ENCODE measurements at places on chromosomes 4 and X.

DNA sequence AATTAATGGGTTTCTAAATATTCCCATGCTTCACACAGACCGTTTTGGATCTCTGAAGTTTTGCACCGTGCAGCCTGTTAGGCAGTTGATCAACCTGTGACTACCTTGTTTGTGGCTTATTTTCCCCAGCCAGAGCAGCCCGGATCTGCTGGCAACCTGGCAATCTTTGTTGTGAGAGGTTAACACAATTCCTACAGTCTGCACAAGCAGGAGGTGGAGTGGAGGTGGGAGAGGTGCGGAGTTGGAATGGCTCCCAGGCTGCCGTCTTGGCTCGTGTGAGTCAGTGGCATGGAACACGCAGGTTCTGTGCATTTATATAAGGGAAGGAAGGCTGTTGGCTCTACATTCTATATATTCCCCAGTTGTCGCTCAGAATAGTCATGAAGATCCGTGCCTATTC, 70.9 kb upstream of the STOX2 start:
- no peak for DNase-seq

DNA sequence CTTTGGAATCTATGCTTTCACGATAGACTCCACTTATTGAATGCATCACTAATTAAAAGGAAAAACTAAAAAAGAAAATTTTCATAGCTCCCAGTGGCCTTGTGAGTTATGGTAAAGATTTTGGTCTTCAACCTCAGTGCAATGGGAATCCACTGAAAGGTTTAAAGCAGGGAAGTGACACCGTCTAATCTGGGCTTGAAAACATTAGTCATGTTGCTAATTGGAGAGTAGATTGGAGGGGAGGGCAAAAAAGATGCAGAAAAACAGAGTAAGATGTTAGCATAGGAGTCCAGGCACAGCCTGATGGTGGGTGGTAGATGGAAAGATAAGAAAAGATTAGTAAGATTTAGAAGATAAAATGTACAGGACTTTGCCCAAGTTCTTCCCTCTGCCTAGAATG, 633.1 kb upstream of the FTHL17 start:
- DNase-seq: no peak

DNA sequence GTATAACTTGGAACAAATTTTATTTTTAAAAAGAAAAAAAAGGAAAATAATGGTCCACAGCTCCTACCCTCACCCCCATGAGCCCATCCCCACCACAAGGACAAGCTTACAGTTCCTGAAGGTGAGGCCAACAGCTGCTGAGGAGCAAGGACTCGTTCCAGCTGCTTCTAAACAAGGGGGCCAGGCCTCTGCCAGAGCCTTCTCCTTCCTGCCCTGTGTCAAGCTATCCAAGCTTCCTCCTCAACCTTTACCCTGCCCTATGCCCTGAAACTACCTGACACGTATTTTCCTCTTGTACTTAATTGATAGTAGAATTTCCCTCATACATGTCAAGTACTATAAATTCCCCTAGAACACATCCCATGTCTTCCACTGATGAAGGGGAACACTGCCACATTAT, 8.8 kb downstream of the SH3D19 start:
- no peak for DNase-seq

DNA sequence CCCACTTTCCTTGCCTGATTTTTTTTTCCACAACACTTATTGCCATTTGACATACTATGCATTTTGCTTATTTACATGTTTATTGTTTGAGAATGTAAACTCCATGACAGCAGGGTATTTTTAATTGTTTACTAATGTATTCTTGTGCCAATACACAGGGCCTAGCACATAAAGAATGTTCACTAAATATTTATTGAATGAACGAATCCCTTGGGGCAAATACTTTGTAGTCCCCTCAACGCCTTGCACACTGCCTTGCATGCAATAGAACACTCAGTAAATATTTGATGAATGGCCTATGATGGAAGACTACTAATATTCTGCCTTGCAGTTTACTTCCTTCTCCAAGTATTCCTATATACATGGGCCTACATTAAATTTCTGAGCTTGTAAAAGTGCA, 1.4 kb upstream of the PRPS1 start:
- no peak for DNase-seq

DNA sequence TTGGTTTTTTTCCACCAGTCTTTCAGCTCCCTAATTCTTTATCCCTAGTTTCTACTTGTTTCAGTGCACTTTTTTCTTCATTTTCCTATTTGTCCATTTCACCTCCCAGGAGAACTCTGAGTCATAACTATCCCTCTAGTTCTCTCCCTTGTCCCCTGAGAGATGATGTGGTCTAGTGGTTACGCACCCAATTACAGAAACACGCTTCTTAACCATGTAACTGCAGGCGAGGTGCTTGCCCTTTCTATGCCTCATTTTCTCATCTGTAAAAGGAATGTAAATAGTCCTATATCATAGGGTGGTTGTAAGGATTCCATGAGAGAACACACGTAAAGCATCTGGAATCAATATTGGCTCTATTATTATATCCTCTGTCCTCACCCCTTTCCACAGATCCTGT, 8.8 kb upstream of the GRPR start:
- DNase-seq: no peak

GRCh38 chr4:120071192-120071795, 4.6 kb upstream of the MAD2L1 start:
- DNase-seq: no peak

DNA sequence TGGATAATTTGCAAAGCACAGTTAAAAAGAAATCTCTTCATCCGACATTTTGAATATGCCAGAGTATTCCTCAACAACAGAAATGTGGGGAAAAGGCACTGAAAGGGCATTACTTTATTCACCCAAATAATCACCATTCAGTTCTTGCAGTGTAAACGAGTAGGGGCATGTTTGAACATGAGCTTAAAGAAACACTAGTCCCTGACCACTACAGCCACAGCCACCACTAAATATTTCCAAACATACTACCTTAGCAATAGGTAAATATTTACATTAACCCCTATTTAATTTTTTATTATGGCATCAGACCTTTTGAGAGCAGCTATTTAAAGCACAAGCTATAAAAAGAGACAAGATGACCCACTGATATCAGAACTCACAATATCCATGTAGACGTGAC, 27.6 kb downstream of the MCF2 start:
- DNase-seq: no peak

GRCh38 chrX:65331371-65331770, 203.2 kb downstream of the LAS1L start:
- DNase-seq: no peak

DNA sequence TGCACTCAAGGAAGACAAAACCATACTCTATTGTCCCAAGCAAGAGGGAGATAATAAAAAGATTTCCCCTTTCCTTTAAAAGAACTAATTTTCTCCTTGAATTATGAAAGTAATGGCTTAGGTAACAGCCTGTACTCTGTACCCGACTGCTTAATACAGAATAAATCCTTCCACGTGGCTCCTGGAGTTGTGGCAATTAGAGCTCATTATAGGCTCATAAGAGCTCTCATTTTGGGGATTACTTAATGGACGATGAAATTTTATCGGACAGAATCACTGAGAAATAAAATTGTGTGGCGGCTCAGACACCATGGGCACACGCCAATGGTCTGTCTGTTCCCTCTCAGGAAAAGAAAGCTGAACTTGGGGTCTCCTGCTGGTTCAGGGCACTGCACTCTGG, 2.8 kb upstream of the GSX2 start:
- no peak for DNase-seq

DNA sequence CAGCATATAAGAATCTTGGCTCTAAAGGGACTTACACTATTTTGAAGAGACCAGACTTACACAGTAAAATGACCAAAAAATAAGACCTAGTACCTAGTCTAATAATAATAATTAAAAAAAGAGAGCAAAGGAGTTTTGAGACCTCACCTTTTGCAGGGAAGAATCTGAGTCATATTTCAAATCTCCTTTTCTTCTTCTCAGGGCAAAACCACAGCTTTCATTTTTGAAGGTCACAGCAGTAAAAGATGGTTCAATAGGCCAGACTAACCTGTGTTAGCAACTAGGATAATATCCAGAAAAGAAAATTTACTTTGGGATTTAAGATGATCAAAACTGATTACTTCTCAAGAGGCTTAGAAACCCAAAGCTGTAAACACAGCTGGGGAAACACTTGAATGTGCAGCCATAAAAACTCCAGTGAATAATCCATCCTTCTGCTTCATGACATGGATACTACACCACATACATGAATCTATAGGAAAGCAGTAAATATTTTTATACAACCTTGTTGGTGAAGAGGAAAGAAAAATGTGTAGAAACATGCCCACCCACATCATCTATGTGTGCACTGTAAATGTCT, 25.9 kb upstream of the LNX1 start:
- DNase-seq: no peak

DNA sequence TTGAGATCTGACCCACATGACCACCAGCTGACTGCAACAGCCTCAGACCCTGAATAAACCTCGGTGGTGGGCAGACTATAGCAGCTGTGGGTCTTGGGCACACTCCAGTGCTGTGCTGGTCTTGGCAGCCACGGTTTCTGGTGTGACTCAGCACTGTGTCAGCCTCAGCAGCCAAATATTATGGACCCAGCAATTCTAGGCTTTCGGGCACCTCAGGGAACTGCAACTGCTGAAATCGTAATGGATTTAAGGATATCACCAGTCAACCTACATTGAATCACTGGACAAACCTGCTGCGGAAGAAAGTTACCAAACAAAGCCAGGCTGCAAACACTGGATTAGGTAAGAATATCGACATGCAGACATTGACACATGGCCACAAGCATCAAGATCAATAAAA, 10.5 kb upstream of the UBE2NL start:
- DNase-seq: no peak

- DNase-seq: no peak
Observed at GRCh38 chr4:180615746-180616145, 1627.5 kb upstream of the TENM3 start.

DNA sequence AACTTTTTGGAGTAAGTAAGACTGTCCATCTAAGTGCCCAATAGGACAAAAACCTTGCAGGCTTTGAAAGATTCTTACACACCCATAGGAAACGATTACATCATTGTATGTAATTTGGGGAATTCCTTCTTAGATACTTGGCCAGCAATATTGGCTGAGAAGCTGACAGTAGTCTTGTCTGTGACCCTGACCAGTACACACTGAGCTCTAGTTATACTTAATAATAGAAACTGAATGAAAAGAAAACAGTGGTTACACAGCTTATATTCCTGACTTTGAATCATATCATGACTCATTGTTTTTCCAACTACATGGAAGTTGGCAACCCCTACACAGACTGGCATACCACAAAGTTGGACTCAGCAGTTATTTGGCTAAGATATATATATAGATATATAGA, 7.1 kb upstream of the TLR2 start:
- DNase-seq: peak; percentile 25

- no peak for DNase-seq
Observed at GRCh38 chrX:97619499-97619898, 735.8 kb downstream of the RPA4 start.

DNA sequence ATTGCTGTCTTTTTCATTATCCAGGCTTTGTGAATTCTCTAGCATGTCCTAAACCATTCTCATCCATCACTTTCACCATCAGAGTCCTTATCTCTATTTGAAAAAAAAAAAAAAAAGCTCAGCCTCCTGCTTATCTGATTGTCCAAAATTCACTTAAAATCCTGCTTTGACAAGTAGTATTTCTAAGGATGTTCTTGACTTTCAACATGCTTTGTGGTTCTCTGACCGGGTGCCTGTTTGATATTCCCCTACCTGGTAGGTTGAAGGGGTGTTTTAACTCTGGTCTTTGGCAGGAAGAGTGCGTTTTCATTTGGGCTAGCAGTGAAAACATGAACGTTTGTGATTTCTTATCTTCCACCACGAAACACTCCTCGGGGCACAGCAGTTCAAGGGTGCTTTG, 17.3 kb upstream of the BBS12 start:
- no peak for DNase-seq

DNA sequence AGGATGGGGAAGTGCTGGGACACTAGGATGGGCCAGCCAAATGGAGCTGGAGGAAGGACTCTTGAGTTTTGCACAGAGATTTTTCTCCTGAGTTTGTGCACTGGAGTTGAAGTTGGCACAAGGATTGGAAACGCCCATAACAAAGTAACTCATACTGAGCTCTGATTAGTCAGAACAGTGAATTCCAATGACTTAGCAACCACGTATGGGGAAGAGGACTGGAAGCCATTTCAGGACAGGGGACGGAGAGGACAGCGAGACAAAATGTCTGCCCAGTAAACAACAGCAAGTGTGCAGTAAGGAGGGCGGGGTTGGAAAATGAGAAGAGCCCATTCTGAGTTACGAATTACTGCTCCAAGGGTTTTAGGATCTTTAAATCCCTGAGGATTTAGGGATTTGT, 5.9 kb downstream of the RIPPLY1 start:
- DNase-seq: no peak

GRCh38 chrX:107978071-107978470, 4.1 kb downstream of the TEX13B start:
- DNase-seq: no peak

DNA sequence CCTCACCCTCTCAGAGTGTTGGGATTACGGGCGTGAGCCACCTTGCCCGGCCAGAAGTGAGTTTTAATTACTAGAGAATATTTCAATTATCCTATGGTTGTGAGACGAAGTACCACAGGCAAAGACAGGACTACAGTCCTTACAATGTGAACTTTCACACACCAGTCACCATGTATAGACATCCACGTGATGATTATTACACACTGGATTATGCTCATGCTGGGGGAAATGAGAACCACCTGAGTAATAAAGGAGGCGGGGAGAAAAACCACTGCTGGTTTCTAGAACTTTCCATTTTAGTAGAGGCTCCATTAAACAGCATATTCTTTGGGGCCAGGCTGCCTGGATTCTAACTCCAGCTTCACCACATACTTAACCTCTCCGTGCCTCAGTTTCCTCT, 42.5 kb upstream of the TLR2 start:
- no peak for DNase-seq

DNA sequence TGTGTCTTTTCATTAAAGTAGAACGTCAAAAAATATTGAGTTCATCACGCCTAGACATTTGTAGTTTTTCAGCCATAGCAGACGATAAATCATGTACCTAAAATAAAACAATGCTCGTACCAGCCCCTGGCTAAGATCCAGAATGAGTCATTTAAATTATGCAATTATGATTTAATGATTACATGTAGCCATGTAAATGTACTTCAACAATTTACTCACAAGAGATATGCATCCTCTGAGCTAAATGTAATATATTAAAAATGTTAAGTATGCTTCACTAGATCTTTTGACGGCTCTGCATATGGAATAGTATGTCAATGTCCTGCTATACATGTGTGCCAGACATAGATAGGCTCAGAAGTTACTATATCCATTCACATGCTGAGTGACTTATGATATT, 1077.8 kb downstream of the ARAP2 start:
- no peak for DNase-seq

GRCh38 chr4:53676402-53676871, 85.2 kb upstream of the LNX1 start:
- DNase-seq: no peak

- no peak for DNase-seq
Observed at GRCh38 chr4:10534820-10535219, 77.6 kb upstream of the ZNF518B start.

DNA sequence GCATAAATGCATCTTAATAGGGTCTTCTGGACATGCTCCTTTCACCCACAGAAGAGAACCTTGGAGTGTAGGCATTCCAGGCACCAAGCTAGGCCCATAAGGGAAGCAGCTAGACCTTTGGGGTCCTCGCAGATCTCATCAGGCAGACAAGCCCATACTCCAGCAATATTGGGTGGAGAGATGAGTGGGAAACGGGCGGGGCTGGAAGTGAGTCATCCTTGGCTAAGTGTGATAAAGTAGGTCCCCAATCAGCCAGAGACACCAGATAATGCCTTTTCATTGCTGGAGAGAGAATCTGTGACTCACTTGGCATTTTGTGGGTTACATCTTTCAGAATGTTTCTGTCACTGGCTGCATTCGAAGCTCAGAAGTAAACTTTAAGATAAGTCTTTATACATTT, 133.3 kb upstream of the MBNL3 start:
- no peak for DNase-seq

Data from keratinocyte (primary cell).